ENCODE measurements at places on chromosomes 16 and 17. TPM values are rescaled to one million over a fixed set of nuclear protein-coding genes. Genes with fewer than 3 reads are reported as not detected.

The MYCBPAP gene
- polyA plus RNA-seq, result not detected

The MT2A gene
- 58.8 TPM for polyA plus RNA-seq

The IRX3 gene
- polyA plus RNA-seq, result 1.6 TPM

The CRYM gene
- 73.7 TPM for polyA plus RNA-seq

The SOX15 gene
- polyA plus RNA-seq, result 5.0 TPM

The MT3 gene
- polyA plus RNA-seq, result 352 TPM

The CDRT15 gene
- not detected for polyA plus RNA-seq

The FAM20A gene
- polyA plus RNA-seq, result 0.34 TPM

The HAP1 gene
- polyA plus RNA-seq, result 0.27 TPM

The PYDC1 gene
- polyA plus RNA-seq, result 0.94 TPM

The CTRB2 gene
- not detected for polyA plus RNA-seq

The SDR42E2 gene
- not detected for polyA plus RNA-seq

All from Purkinje cell (primary cell).